ENCODE measurements at places on chromosomes 1 and 21. TPM values are rescaled to one million over a fixed set of nuclear protein-coding genes. Genes with fewer than 3 reads are reported as not detected.

GRCh38 chr1:11214698-11215380 lies 25.7 kb downstream of the ANGPTL7 start:
- DNase-seq = no peak

DNA sequence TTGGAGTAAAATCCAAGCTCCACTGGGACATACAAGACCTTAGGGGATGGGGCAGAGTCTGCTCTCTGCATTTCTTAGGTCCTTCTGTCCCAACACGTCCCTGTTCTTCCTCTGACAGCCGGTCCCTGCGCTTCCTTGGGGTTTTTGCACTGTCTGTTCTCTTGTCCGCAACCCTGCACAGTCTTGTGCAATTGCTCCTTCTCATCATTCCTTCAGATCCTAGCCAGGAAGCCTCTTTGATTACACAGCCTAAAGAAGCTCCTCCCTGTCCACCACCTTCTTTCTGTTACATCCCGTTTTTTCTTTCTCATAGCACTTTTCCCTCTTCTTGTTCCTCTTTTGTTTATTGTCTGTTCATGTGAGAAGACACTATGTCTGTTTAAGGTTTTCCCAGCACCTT lies 19.9 kb downstream of the ACOT11 start:
- no peak for DNase-seq

DNA sequence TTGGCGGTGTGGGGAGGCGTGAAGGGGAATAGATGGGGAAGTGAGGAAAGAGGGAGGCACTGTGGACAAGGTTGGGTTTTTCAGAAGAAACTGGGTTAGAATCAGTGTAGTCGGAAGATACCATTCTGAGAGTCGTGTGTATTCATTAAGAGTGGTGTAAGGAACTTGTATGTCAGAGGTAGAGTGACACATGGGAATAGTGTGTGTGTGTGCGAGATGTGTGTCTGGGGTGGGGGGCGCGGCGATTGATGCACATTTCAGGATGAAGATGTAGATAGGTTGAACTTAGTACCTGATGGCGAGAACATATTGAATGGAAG lies 878 bp downstream of the SMG7 start:
- DNase-seq = no peak

- no peak for DNase-seq
Measured at GRCh38 chr1:28537457-28538199, 15.3 kb upstream of the TRNAU1AP start.

DNA sequence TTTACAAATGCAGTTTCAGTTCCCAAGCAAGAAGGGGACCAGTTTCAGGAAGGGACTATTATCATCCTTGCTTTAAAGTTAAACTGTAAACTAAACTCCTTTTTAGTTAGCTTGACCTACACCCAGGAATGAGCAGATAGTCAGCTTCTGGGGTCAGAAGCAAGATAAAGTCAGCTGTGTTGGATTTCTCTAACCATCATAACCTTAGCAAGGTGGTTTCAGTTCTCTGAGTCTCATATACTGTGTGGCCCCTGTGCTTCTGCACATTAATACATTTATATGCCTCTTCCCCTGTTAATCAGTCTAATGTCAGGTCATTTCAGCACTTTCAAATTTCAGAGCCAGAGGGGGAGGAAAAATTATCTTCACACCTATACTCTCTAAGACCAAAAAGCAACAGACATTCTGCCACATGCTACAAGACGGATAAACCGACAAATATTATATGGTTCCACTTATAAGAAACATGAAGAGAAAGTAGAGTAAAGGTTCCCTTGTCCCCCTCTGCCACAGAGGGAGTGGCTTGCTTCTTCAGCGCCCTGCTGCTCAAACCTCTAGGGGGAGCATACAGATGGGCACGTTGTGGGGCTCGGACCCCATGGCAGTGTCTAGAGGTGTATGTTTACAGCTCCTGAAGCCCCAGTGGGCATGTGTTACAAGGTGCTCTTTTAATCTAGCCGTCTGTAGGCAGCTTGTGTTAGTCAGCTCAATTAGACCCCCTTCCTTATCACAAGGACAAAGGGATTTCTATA lies 89.1 kb downstream of the SMYD3 start:
- no peak for DNase-seq

GRCh38 chr1:101167891-101168290 lies 68.9 kb upstream of the S1PR1 start:
- DNase-seq = no peak

- peak; percentile 19 for DNase-seq
Measured at GRCh38 chr1:246907472-246907871, 24.3 kb downstream of the AHCTF1 start.

DNA sequence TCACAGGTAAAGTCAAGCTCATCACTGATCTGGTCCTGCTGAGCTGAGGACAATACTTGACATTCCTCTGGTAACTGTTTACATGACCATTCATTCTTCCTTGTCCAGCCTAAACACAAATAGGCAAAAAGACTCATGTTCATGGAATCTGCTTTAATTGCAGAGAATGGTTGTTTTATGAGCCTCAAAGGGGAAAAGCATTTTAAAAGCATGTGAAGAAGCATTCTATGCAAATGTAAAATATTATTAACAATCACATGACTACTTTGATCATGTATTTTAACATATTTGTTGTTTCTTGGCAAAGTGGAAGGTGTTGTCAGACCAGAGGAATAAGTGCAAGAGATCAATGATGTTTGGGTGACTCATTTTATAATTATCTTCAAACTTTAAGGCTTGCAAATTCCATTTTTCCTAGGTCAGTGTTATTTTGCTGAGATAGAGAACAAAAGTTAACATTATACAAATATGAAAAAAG lies 133.7 kb downstream of the RUNX1 start:
- DNase-seq = no peak

DNA sequence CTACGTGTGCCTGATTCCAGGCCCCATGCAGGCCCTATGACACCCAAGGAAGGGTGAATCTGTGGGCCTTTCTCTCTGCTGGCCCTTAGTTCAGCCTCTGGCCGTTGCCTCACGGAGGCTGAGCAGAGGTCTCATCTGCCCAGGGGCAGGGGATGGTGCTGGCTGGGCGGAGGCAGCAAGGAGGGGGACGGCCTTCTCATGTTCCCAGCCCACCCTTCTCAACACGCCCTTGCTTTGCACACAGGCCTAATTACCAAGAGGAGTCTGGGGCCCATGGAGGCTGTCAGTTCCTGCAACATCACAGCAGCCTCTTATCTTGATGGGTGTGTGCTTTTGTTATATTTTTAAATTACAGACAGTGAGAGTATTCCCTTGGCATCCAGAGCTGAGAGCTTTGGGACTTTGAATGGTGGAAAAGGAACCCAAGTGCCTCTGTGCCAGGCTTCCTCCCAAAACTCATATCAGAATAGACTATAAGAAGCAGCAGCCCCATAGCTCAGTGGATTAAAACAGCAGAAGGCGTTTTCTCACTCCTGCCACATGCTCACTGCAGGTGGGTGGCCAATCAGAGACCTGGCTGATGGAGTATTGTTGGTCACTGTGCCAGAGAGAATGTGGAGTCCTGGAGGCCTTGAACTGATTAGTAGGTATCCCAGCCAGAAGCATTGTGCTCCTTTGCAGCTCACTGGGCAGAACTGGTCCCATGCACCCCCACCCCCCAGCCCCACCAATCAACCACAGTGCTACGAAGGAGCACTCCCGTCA lies 164.9 kb downstream of the CAMTA1 start:
- no peak for DNase-seq

The IL6R gene
- total RNA-seq = 11.7 TPM

The NES gene
- 76.8 TPM for total RNA-seq

The NPHS2 gene
- total RNA-seq = 2.5 TPM

The PIGM gene
- 5.3 TPM for total RNA-seq

The GUCA2B gene
- total RNA-seq = not detected

The IGSF9 gene
- 1.9 TPM for total RNA-seq
